ENCODE measurements at places on chromosomes 4 and X.

GRCh38 chr4:99117876-99118693 lies 26.0 kb downstream of the ADH4 start:
- DNase-seq, result no peak

- no peak for DNase-seq
Observed at GRCh38 chr4:76984127-76984526, 34.6 kb downstream of the SEPTIN11 start.

DNA sequence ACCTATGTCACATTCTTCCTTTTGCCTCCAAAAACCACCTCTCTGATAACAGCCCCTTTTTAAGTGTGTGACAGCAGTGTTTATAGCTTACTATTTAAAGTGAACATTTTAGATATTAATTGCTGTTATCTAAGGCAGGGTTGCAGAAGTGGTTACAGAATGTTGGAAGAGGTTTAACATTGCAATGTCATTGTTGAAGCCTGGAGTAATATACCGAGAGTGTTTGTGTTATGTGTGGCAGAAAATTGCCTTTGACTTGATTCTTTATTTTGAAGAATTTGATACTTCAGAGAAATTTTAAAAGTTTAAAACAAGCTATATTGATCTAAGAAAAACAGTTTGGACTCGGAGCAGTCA lies 37.1 kb downstream of the SMARCAD1 start:
- no peak for DNase-seq

DNA sequence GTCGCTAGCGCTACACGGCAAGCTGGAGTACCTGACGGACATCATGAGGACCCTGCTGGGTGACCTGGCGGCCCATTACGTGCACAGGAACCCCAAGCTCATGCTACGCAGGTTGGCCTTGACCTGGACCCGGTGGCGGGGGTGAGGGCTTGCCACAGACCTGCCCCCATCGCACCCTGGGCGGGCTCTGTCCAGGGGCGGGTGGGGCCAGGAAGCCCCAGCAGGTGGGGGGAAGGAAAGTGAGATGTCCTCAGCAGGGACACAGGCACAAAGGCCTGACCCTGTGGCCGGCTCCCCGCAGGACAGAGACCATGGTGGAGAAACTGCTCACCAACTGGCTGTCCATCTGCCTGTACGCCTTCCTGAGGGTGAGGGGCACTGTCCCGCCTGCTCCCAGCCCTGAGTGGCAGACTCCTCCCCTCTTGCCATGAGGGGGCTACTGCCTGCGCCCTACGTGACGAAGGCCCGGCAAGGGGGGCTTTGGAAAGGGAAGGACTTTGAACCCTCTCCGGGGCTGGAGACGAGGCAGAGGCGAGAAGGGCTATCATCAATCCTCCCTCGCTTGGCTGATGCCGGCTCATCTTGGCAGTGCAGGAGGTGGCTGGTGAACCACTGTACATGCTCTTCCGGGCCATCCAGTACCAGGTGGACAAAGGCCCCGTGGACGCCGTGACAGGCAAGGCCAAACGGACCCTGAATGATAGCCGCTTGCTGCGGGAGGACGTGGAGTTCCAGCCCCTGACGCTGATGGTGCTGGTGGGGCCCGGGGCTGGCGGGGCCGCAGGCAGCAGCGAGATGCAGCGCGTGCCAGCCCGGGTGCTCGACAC lies 5.3 kb upstream of the SRPK3 start:
- DNase-seq, result no peak

GRCh38 chr4:157572284-157572683 lies 351.8 kb downstream of the GRIA2 start:
- no peak for DNase-seq

DNA sequence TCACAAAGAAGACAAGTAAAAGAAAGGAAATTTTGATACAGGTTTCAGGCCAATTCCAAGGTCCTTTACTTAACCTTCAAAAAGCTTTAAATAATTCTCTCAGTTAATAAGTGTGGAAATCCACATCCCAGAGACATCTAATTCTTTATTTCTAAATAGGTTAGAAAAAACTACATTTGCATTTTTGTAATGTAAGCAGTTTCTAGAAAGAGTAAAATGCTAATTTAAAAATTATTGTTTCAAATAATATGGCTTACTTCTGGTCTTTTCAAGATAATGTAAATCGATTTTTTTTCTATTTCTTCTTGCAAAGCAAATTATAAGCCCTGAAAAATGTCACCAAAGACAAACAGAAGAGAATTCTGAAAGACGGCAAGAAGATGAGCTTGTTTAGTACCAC lies 180.4 kb upstream of the HHIP start:
- DNase-seq, result no peak

DNA sequence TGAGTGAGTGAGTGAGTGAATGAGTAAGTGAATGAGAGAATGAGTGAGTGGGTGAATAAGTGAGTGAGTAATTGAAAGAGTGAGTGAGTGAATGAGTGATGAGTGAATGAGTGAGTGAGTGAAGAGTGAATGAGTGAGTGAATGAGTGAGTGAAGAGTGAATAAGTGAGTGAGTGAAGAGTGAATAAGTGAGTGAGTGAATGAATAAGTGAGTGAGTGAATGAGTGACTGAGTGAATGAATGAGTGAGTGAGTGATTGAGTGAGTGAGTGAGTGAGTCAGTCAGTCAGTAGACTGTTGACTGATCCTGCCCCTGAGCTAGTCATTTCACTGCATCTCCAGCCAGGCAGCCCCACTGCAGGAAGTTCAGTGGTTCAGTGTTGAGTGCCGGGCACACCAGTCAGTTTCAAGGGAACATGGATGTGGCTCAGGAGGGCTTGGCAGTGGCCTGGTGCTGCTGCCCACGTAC lies 228.4 kb upstream of the PSAPL1 start:
- DNase-seq, result no peak

DNA sequence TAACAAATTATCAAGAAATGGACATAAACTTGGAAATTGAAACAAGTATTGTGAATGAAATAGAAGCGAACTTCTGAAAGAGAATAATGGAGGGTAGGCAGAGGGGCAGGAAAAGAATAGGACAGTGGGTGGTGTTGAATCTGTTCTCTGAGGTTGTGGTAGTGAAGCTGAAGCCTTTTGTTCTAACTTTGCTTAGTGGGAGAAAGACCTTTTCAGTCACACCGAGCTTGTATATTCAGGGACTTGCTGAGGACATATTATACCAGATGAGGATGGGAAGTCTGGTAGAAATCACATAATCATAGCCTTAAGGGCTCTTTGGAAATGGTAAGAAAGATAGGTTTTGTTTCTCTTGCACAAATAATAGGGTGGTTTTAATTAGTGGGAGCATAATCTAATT lies 115.4 kb upstream of the NDST4 start:
- DNase-seq, result no peak

DNA sequence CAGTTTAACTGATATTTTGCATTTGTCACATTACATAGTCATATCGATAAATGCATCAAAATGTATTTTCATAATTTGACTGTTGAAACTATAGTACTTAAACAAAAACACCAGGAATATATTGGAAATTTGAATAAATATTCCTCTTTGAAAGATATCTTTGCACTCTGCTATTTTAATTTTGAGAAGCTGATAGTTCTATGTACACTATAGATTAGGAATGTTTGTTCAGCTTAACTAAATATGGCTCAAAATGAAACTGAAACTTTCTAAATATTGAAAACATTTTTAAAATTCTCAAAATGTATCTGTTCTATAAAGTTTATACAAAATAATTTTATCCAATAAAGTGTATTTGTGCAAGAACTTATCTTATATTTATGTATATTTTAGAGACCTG lies 510.1 kb downstream of the FSTL5 start:
- no peak for DNase-seq

- DNase-seq, result no peak
Observed at GRCh38 chrX:103066606-103067005, 2.6 kb upstream of the BEX1 start.

GRCh38 chr4:158996669-158997074 lies 106.2 kb upstream of the RAPGEF2 start:
- DNase-seq, result no peak

DNA sequence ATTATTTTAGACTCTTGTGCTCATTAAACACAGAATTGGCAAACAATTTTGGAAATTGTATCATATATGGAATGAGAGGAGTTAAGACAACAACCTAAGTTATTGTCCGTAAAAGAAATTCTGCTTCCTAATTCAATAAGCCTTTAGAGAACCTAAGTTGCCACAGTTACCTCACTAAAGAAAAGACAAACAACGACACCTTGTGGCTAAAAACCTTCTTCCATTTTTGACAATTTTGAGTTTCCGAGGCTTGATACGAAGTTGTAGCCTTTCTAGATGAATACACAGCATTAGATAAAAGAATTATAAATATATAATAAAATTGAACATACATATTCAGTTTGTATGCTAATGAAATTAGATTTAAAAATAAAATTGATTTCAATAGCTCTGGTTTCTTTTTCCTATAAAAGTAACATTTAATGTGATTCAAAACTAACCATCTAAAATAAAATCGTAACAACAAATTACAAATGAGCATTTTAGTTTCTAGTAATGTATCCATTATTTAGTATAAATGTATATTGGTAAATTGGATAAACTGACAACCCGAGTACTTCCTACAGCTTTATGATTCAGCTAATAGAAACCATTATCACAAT lies 275.1 kb downstream of the GPM6A start:
- peak; percentile 49 for DNase-seq

DNA sequence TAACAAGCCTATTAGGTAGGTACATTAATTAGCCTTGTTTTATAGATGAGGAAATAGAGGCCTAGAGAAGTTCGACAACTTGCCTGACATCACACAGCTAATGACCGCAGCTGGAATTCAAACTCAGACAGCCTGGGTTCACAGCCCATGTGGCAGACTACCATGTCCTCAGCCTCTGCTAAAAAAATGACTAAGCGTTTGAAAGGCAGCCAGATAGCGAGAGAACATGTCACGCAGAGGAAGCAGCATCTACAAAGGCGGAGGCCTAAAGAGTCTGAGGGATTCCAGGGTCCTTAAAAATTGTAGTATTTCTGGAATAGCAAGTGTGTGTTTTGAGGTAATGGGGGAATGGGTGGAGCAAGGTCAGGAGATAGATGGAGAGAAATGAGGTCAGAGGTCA lies 33.2 kb upstream of the BMP15 start:
- no peak for DNase-seq

- DNase-seq, result no peak
Observed at GRCh38 chrX:3666975-3667374, 46.5 kb downstream of the PRKX start.

- DNase-seq, result no peak
Observed at GRCh38 chr4:5451243-5451642, 257.1 kb downstream of the EVC2 start.

DNA sequence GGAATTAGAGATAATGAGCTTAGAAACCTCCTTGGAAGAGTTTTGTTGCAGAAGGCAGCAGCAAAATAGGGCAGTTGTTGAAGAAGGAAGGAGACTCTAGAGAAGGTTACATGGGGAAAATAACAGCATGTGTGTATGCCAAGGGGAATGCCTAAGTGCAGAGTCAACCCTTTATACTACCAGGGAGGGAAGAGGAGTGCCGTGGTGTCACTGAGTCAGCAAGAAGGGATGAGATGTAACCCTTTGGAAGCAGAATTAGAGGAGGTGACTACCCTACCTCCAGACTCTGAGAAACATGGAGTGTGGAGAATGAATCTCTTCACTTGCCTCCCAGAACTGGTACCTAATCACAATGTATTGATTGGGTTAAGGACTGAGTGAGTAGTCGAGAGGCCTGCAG lies 6.7 kb upstream of the GABRE start:
- DNase-seq, result no peak

Measured in NCI-H1092 (cell line).